ENCODE measurements at places on chromosomes 1 and 21.
A peak's percentile ranks its signal among the peaks of the same experiment; 100 is the strongest.

GRCh38 chr1:188070848-188071247 is 1242.1 kb downstream of the PLA2G4A start:
- DNase-seq, result no peak

GRCh38 chr1:198968866-198969265 is 330.0 kb downstream of the PTPRC start:
- no peak for DNase-seq

DNA sequence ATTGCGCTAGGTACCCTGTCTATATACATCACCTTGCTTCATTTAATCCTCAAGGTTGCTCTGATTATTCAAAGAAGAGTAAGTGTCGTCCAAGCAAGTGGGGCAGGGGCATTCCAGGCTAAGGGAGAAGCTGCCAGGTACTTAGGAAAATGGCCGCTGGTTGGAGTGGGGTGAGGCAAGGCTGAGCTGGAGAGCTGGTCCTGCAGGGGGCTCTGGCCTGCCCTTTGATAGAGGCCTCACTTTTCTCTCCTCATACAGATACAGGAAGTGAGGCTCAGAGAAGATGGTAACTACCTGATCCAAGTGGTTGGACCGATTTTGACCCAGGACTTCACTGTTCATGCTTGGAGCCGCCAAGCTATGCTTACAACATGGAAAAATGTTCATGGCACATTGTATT is 86.9 kb upstream of the ZBTB40 start:
- no peak for DNase-seq

- no peak for DNase-seq
These were observed 4.7 kb downstream of the ZNF326 start for GRCh38 chr1:89999628-90000027.

- DNase-seq, result no peak
These were observed 36.7 kb downstream of the FAM163A start for GRCh38 chr1:179779645-179780272.

GRCh38 chr21:44795342-44795741 is 6.3 kb downstream of the UBE2G2 start:
- DNase-seq, result no peak

DNA sequence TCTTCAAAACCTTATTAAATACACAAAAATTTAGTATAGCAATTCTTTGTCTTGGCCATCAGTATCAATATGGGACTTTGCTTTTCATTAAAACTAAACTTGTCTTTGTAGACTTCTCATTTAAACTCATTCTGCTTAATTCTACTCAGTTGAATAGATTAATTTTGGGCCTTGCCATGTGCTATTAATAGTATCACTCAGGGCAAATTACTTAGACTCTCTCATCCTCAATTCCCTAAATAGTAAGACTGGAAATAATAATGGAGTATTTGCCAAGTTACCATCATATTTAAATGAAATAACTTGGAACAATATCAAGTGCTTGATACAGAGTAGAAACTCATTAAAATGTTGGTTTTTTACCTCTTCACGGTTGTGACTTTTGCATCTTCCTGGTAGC is 13.4 kb downstream of the HOOK1 start:
- DNase-seq, result no peak

GRCh38 chr1:84293766-84294165 is 7.7 kb upstream of the SAMD13 start:
- DNase-seq, result no peak

DNA sequence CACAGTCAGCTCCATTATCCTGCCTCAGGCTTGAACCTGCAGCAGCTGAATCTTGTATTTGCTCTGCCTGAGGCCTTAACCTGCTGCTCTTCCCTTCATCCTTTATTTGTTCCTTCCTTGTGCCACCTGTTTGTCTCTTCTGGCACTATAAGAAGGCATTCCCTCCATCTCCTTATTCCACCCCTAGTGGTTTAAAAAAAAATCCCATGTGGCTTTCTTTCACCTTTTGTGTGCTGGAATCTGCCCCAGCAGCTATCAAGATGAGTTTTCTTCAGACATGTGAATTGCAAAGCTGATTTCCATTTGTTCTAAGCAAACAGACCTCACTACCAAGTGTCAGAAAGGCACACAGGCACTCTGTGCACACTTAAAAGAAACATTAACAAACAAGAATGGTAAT is 294.6 kb downstream of the TTLL7 start:
- DNase-seq, result no peak

GRCh38 chr1:33007190-33008050 is 29.3 kb downstream of the AK2 start:
- peak; percentile 43 for DNase-seq

DNA sequence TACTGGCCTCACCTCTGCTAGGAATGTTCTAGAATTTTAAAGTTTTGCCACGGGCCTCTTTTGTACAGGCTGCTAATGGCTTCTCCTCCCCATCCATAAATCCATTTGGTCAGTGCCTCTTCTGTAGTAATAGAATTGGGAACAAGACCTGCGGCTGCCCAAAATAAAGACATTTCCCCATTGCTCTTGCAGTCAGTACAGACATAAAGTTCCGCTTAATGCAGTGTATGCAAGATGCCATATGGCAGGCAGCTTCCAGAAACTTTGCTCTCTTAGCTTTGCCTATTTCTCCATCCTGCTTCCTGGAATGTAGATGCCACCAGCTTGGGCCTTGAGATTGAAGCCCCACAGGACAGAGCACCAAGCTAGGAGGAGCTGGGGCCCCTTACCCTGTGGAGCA is 3.7 kb upstream of the SLC2A5 start:
- no peak for DNase-seq

- no peak for DNase-seq
These were observed 13.6 kb upstream of the OR2B11 start for GRCh38 chr1:247471445-247472016.

- DNase-seq, result no peak
These were observed 98.6 kb upstream of the PPP2R5A start for GRCh38 chr1:212186427-212187207.

DNA sequence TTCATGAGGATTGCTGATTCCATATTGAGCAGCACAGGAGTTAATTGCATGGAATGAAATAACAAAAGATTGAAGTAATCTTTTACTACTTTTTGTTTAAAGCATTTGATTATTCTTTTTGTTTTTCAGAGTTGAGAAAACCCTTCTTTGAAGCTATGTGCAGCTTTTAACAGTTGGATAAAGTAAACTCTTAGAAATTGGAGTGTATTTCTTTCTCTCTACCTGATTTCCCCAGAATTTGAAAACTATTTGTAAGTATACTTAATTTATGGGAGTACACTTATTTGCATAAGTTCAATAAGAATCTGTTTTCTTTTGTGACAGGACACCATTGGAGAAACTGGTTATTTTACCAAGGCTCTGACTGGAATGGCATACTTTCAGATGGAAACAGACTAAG is 133.6 kb downstream of the TRIM33 start:
- DNase-seq, result no peak

GRCh38 chr1:179818743-179819173 is 58.8 kb downstream of the TOR1AIP2 start:
- no peak for DNase-seq
